Fibroblast of upper back skin (primary cell): ENCODE measurements at places on chromosomes 7 and 10.

DNA sequence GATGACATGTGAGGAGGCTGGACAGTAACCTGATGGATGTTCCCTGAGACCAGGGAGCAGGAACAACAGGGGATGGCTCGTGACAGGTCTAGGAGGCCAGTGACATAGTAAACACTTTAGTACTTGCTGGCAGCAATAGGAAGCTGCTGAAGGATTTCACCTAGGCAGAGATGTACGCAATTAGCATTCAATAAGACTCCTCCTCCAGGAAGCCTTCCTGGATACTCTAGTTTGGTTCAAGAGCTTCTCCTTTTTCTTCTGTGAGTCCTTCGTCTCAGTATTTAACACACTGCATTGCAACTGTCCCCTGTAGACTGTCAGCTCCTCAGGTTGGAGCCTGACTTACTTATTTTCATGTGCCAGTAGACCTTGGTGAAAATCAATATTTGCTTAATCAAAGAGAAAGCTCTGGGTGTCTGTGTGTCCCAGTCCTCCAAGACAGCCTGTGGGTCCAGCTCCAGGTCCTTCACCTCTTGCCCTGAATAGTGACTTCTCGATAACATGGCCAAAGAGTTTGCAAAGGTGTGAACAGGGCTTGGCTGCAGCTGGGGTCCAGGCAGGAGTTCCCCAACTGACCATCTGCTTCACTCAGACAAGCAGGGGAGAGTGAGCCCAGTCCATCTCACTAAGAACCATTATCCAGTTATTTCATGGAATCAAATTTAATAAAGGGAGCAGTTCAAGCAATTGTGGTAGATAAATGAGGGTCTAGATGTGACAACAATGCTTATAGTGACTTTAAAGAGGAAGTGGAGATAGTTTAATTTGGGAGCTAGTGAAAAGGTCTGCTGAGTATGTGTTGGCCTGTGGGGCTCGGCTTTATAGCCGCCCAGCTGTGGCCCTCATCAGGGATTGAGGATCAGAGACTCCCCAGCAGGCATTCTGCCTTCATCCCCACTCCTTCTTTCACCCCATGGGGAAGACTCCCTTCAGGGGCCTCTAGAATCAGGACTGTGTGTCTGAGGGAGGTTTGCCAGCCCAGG lies 9.4 kb downstream of the TMEM273 start:
- DNase-seq = no peak

GRCh38 chr10:91335147-91335546 lies 75.0 kb upstream of the HECTD2 start:
- DNase-seq = no peak

GRCh38 chr7:50069613-50070012 lies 23.4 kb downstream of the ZPBP start:
- DNase-seq = no peak

GRCh38 chr10:16987206-16987621 lies 142.4 kb downstream of the CUBN start:
- peak; percentile 91 for DNase-seq

GRCh38 chr10:92203919-92204623 lies 86.8 kb downstream of the CPEB3 start:
- no peak for DNase-seq

- DNase-seq = no peak
Measured at GRCh38 chr10:110979611-110980010, 60.2 kb downstream of the SHOC2 start.

- DNase-seq = no peak
Measured at GRCh38 chr10:17134282-17134681, 4.7 kb upstream of the CUBN start.

DNA sequence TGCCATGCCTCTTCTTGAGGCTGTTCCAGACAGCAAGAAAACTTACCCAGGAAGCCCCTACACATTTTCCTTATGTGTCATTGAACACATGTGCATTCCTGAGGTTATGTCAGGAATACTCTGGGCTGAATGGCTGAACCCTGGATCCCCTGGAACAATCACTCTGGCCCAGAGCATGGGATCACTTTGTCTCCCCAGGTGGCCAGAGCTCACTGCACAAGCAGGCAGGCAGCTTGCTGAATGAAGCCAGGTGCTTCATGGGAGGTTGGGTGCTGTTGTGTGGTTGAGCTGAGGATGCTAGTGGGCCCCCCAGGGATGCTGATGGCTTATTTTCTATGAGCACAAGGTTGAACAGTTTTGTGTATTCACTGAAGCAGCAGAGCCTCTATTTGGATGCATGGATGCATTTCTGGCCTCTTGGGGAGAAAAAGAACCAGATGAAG lies 54.7 kb upstream of the NPTX2 start:
- DNase-seq = peak; percentile 53

GRCh38 chr10:110750931-110751330 lies 106.8 kb downstream of the RBM20 start:
- no peak for DNase-seq

- DNase-seq = peak; percentile 70
Measured at GRCh38 chr10:18681366-18681765, 22.1 kb downstream of the ARL5B start.

GRCh38 chr7:143965280-143965679 lies 10.6 kb downstream of the OR2F1 start:
- no peak for DNase-seq

DNA sequence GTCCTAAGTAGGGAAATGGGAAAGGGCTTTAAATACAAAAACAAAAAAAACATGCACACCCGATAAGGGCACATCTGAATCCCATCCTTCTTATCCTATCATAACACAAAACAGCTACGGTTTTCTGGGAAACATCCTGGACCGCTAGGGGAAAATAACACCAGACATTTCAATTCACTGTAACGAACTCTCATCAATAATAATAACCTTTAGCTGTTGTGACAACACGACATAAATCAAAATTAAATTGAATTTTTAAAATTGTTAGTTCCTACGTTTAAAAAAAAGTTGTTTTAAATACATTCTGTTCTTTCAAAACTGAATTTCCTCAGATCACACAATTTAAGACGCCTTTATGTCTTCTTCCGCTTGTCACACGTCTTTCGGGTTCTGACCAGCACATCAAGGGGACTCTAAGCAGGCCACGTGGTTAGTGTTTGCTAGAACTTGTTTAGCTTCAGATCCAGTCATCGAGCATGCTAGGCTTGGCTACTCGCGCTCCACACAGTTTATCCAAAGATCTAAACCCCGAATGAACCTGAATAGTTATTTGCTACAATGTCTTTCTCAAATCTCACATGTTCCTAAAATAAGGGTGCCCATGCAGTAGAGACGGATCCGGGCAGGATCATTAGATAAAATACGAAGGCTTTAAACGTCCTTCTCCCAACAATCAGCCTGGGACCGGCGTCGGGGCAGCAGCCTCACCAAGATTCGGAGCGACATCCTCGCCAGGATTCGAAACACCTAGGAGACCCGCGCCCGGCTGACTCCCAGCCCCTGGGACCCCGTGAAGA lies 839 bp downstream of the IKZF5 start:
- DNase-seq = peak; percentile 11

GRCh38 chr10:80152820-80153219 lies 20.3 kb downstream of the PLAC9 start:
- DNase-seq = no peak

GRCh38 chr10:110901954-110902819 lies 16.8 kb downstream of the BBIP1 start:
- DNase-seq = peak; percentile 84

- no peak for DNase-seq
Measured at GRCh38 chr10:90443342-90443741, 414.5 kb downstream of the HTR7 start.

DNA sequence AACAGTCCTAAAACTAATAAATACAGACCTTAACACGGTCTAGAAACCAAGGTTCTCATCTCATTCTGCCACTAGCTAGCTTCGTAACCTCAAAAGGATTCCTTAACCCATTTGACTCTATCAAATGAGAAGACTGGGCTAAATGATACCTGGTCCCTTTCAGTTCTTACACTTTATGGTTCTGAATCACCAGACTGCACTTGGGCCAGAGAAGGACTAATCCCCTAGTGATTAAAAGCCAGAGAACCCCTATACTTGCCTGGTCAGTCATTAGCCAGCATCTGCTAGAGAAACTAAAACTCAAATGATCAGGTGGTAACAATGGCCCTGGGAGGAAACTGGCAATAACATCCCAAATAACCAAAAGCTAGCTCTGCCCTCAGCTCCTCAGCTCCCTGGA lies 16.8 kb downstream of the TMEM243 start:
- DNase-seq = no peak

- no peak for DNase-seq
Measured at GRCh38 chr10:123580426-123580825, 85.7 kb upstream of the GPR26 start.

- DNase-seq = no peak
Measured at GRCh38 chr7:149494738-149495368, 2.8 kb downstream of the ZNF746 start.

GRCh38 chr7:159031135-159031701 lies 113.4 kb downstream of the VIPR2 start:
- DNase-seq = no peak

DNA sequence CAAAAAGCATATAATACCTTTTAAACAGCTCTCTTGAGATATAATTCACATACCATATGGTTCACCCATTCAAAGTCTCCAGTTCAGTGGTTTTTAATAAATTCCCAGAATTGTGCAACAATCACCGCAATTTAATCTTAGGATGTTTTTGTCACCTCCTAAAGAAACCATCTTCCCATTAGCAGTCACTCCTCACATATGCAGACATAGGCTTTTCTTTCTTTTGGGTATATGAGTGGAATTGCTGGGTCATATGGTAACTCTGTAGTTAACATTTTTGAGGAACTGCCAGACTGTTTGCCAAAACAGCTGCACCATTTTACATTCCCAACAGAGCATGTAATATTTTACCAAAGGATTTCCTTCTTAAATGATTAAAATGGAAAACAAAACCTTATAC lies 57.0 kb downstream of the CC2D2B start:
- DNase-seq = peak; percentile 4

- no peak for DNase-seq
Measured at GRCh38 chr10:77550378-77550777, 87.2 kb downstream of the KCNMA1 start.

- DNase-seq = peak; percentile 39
Measured at GRCh38 chr7:24601600-24601999, 28.3 kb downstream of the PALS2 start.

DNA sequence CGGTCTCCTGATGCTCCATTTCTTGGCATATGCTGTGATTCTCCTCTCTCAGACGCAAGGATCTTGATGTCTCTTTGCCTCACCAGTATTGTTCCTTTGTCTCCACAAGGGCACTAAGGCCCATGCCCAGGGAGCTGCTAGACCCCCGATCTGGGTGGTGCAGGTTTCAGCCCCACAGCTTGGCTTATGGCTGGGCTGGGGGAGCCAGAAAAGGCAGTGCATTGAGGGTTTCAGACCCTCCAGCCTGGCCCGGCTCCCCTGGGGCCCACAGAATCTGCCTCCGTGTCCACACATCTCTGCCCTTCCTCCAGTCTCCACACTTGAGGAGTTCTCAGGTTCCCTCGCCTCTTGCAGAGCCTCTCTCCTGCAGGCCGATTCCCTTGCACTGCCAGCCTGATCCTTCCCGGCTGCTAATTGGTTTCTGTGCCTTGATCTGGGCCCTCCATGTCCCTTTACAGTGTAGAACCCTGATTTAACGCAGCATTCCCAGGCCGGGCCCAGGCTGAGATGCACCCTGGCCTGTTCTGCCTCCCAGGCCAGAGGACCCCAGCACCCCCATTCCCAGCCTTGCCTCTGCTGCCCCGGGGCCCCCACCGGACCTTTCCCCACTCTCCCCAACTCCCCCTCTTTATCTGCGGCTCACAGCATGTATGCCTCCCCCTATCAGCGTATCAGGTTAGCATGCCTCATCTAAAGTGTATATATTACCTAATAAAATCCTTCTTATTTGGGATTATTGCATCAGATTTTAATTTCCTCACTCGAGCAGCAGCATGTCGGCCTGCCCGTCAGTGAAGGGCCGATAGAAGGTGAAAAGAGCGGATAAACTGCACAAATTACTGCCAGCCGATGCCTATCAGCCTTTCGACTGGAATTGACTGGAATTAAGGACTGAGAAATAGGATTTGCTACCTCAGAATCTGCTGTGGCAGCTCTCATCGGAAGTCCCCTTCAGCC lies 145.7 kb downstream of the C10orf105 start:
- no peak for DNase-seq

- DNase-seq = no peak
Measured at GRCh38 chr7:3805151-3805550, 504.1 kb downstream of the SDK1 start.

GRCh38 chr10:125868372-125868975 lies 12.6 kb downstream of the DHX32 start:
- DNase-seq = peak; percentile 54

DNA sequence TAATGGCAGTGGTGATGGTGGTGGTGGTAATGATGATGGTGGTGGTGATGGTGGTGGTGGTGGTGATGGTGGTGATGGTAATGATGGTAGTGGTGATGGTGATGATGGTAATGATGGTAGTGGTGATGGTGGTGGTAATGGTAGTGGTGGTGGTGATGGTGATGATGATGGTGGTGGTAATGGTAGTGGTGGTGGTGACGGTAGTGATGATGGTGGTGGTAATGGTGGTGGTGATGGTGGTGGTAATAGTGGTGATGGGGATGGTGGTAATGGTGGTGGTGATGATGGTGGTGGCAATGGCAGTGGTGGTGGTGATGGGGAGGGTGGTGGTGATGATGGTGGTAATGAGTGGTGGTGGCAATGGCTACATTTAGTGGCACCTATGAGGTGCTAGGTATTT lies 105.7 kb downstream of the GRK5 start:
- no peak for DNase-seq

- DNase-seq = no peak
Measured at GRCh38 chr7:48636391-48637015, 287.8 kb upstream of the CDC14C start.

- peak; percentile 87 for DNase-seq
Measured at GRCh38 chr7:78019447-78020135, 221.0 kb downstream of the PHTF2 start.

- peak; percentile 85 for DNase-seq
Measured at GRCh38 chr7:36390199-36391090, 783 bp downstream of the ANLN start.

- DNase-seq = peak; percentile 95
Measured at GRCh38 chr10:29784175-29784773, 149.5 kb upstream of the SVIL start.

GRCh38 chr7:49579408-49579807 lies 194.0 kb upstream of the VWC2 start:
- no peak for DNase-seq

DNA sequence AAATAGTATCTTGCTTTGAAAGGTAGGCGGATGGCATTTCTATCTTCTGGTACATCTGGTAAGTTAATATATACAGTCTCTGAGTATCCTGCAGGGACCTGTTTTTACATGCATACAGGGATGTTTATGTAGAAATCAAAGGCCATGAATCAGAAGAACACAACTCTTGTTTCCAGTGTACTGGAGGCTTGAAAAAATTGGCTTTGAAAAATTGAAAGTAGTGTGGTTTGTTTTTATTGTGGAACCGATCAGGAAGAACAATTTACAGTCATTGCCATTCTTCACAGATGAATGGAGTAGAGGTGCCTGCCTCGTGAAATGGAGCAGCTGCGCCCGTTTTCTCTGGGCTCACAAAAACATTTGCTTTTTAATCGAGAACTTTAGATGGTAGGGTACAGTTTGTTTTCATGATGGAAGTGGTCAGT lies 54.0 kb upstream of the RPA3 start:
- DNase-seq = no peak
